Spleen (tissue), 13 donors: ENCODE measurements at places on chromosomes 5 and 9. TPM values are rescaled to one million over a fixed set of nuclear protein-coding genes. Genes with fewer than 3 reads are reported as not detected.

DNA sequence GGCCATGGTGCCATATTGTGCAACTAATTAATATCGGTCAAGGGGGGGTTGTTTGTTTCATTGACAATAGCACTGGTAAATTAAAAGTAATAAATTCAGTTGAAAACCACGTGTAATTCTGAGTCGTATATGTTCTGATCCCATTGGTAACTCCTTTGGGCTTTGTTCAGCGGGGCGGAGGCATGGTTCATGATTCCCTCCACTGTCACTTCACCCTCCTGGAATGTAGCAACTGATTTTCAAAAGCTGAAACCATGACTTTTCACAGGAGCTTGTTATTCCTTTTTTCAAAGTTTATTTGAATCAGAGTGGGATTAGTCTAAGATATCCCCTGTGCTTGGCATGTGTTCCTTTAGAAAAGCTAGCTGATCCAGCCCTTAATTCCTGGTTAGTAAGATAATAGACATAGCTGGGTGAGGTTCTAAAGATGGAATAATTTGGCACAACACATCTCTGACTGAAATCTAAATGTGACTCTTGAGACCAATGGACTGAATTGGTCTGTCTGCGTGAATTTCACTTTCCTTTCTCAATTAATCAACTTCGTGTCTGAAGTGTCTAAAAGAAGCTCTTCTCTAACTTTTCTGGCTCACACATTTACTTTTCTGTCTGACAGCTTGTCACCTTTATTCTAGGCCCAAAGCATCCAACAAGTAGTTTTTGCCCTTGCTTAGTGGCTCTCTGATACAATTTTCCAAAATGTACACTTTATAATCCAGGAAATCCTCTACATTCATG, 185.7 kb upstream of the VCAN start:
- H3K4me1 ChIP-seq: no peaks in the 10 kb centered on the region
- no peaks in the 10 kb centered on the region for H3K36me3 ChIP-seq
- DNase-seq: no peak
- no peak overlapping the region for H3K27ac ChIP-seq

DNA sequence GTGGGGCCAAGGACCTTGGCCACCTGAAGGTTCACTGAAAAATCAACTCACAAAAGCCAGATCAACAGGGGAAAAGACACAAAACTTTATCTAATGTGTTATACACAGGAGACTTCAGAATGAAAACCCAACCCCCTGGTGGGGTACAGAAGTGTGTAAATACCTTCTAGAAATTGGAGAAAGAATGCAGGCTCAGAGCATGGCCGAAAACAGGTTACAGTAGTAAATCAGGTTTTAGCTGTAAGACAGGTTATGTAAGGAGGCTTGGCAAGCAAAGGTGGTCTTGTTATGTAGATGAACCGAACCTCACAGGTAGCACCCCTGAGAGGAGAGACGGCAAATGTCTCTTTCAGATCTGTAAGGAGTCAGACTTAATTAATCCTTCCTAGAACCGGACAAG, 10.0 kb downstream of the CEMIP2 start:
- no peak overlapping the region for H3K27ac ChIP-seq
- no peak for DNase-seq
- peaks cover 17% of the 10 kb centered on the region for H3K4me1 ChIP-seq
- H3K4me3 ChIP-seq: no peak overlapping the region
- H3K27me3 ChIP-seq: no peaks in the 10 kb centered on the region

The FBXL17 gene
- 28.1 TPM for total RNA-seq

DNA sequence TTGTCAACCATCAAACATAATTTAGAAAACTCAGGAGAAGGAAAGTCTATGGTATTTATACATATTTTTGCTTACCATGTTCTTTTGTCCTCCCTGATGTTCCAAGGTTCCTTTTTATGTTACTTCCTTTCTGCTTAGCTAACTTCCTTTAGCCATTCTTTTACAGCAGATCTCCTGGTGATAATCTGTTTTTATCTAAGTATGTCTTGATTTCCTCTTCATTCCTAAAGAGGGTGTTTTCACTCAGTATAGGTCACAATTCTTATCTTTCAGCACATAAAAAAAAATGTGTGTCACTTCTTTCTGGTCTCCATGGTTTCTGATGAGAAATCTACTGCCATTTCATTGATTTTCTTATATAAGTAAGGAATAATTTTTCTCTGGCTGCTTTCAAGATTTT, 384.4 kb upstream of the PDE4D start:
- H3K4me3 ChIP-seq: no peak overlapping the region
- H3K36me3 ChIP-seq: no peaks in the 10 kb centered on the region
- no peaks in the 10 kb centered on the region for H3K27me3 ChIP-seq

GRCh38 chr5:64201996-64202395, 36.4 kb downstream of the RNF180 start:
- DNase-seq: no peak
- H3K27ac ChIP-seq: no peak overlapping the region
- no peaks in the 10 kb centered on the region for H3K36me3 ChIP-seq
- no peaks in the 10 kb centered on the region for H3K4me1 ChIP-seq
- no peak overlapping the region for H3K4me3 ChIP-seq

DNA sequence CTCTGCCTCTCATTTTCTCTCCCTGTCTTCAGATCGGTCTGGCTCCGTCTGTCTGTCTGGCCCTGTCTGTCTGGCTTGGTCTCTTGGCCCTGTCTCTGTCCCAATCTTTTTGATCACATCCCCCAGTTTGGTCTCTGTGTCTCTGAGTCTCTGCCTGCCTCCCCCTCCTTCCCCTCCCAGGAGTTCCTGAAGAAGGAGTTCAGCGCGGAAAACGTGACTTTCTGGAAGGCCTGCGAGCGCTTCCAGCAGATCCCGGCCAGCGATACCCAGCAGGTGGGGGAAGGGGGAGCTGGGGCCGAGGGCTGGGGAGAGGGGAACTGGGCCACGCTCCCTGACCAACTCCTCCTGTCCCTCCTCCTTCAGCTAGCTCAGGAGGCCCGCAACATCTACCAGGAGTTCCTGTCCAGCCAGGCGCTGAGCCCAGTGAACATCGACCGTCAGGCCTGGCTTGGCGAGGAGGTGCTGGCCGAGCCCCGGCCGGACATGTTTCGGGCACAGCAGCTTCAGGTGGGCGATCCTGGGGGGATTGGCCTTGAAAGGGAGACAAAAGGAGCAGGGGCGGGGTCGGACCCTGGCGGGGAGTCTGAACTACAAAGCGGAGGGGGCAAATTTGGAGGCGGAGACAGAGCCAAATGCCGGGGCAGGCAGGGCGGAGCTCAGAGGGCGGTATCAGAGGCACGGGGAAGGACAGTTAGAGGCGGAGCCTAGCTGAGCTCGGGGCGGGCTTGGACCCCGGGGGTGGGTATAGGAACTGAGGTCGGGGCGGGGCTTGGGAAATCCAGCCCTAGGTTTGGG, 9.0 kb downstream of the RGS14 start:
- H3K36me3 ChIP-seq: peaks cover 29% of the 10 kb centered on the region
- peaks cover 88% of the 10 kb centered on the region for H3K4me1 ChIP-seq
- peak; percentile 86 for DNase-seq
- H3K27ac ChIP-seq: peak overlapping the region; percentile 87

DNA sequence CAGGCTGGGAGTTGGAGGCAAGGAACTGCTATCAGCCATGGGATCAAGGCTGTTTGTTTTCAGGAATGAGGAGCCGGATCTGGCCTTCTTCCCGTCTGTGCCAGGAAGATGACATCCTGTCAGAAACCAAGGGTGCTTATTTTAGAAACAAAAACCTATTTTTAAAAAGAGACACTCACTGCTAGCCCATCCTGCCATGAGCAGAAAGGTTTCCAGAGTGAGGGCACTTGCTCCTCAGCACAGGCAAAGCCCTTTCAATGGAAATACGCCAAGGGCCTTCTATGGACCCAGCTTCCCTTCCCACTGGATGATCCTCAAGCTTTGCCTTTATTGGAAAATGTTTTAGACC, 132.6 kb upstream of the FSTL4 start:
- DNase-seq: no peak
- H3K4me3 ChIP-seq: no peak overlapping the region
- no peak overlapping the region for H3K27ac ChIP-seq
- no peaks in the 10 kb centered on the region for H3K36me3 ChIP-seq

GRCh38 chr5:125685771-125686170, 737.4 kb upstream of the GRAMD2B start:
- no peak overlapping the region for H3K4me3 ChIP-seq
- no peaks in the 10 kb centered on the region for H3K36me3 ChIP-seq
- H3K27ac ChIP-seq: no peak overlapping the region
- H3K27me3 ChIP-seq: no peaks in the 10 kb centered on the region

The WNK2 gene
- total RNA-seq: 5.7 TPM

The IGIP gene
- 20.4 TPM for total RNA-seq

- H3K27me3 ChIP-seq: no peaks in the 10 kb centered on the region
- no peaks in the 10 kb centered on the region for H3K36me3 ChIP-seq
- DNase-seq: no peak
- no peaks in the 10 kb centered on the region for H3K4me1 ChIP-seq
Measured at GRCh38 chr5:28710360-28710759, 1672.0 kb upstream of the CDH9 start.

GRCh38 chr5:99033014-99033900, 104.5 kb upstream of the CHD1 start:
- H3K4me3 ChIP-seq: peak overlapping the region; percentile 39
- peak overlapping the region; percentile 81 for H3K27ac ChIP-seq
- DNase-seq: no peak

DNA sequence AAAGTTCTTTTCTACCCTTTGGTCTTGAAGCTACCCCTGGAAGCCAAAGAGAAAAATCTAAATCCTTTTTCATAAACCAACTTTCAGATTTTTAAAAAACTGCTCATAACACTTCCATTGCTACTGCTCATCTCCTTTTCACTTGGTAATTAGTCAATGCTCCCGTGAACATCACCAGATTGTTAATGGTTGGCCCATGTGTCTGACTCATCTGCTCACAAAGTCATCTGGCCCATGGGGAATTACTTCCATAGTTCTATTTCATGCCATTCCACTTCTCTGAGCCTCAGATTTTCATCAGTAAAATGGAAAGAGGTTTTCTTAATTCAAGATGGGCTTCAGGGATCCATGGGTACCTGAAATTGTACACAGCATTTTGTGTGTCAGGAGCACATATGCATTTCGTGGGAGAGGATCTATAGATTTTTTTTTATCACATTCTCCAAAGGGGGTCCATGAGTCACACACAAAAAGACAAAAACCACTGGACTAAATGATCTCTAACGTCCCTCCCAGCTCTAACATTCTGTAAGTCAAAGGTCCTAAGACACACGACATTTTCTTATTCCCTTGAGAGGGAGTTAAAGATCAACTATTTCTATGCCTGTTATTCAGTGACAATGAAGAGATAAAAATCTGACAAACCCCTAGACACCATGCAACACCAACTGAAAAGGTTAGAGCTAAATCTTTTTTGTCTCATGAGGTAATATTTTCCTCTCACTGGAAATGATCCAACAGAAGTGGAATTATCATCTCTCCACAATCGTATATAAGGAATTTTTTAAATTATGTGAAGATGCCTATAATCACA, 75.4 kb downstream of the TEX10 start:
- no peaks in the 10 kb centered on the region for H3K4me1 ChIP-seq
- H3K27me3 ChIP-seq: no peaks in the 10 kb centered on the region
- peaks cover 10% of the 10 kb centered on the region for H3K36me3 ChIP-seq
- H3K4me3 ChIP-seq: no peak overlapping the region

The GLRA1 gene
- not detected for total RNA-seq

DNA sequence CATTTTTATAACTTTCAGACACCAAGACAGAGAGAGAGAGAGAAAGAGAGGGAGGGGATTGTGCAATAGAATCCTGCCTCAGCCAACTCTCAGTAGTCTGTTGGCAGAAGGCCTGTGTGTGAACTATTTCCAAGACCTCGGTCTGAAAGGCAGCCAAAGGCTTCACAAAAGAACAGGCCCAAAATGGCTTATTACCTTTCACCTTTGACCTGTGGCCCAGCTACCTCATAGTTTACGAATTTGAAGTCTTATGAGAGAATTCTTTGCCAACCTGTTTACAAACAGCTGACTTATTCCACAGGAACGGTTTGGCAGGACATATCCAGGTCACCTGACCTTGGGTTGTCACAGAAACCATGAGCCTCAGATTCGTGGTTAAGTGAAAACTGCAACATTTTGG, 48.6 kb downstream of the NR2F1-AS1 start:
- no peak overlapping the region for H3K27ac ChIP-seq
- H3K36me3 ChIP-seq: no peaks in the 10 kb centered on the region
- no peak overlapping the region for H3K4me3 ChIP-seq
- DNase-seq: no peak

DNA sequence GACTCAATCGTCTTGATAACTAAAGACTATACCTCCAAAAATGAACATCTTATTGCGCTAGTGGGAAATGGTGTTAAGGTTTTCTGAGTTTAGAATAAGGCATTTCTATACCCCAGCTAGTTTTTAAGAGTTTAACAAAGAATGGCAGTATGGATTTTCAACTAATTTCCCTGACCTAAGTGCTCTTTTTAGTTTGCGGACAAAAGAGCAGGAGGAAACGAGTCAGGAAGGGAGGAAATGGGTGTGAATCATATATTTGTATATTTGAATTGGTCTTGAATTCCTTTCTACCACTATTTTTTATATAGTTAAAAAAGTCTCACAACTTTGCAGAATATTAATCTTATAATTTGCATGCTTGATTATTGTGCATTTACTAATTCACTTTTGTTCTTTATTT, 516.3 kb upstream of the ZNF608 start:
- H3K36me3 ChIP-seq: no peaks in the 10 kb centered on the region
- H3K27ac ChIP-seq: no peak overlapping the region
- DNase-seq: no peak

DNA sequence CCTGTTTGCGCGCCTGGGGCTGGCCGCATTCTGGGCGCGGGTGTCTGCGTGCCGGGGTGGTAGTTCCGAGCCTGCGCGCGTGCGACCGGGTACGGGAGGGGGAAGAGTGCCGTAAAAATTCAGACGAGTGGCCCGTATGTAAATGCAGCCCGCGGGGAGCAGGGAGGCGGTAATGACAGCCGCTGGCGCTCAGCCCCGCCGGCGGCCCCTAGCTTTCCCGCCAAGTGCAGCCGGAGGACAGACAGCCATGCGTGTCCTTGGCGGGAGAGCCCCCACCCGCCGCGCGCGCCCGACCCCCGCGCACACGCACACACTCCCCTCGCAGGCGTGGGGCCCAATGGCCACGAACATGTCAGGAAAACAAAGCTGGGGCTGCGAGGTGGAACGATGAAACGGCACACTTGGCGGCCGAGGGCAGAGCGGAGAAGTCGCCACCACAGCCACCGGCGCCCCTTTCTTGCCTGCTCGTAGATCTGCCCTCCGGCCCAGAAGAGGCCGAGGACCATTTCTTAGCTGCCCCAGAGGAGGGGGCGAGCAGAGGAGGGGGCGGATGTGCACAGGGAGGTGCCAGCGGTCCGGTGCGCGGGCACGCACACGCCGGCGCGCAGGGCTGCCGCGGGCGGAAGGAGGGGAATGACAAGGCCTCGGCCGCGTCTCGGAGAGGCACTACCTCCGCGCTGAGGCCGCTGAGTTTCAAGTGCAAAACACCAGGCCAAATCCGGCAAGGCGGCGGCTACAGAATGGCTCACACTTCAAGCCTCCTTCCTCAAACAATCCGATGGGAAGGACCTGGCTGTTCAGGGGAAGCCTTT, 208.4 kb downstream of the MEF2C start:
- no peak overlapping the region for H3K27ac ChIP-seq
- peaks cover 49% of the 10 kb centered on the region for H3K4me1 ChIP-seq
- peak; percentile 84 for DNase-seq
- peak overlapping the region; percentile 40 for H3K4me3 ChIP-seq
- H3K36me3 ChIP-seq: no peaks in the 10 kb centered on the region
